CD4-positive, alpha-beta T cell treated with Interleukin-15 for 4 hours (primary cell): ENCODE measurements at places on chromosomes 4 and X.

DNA sequence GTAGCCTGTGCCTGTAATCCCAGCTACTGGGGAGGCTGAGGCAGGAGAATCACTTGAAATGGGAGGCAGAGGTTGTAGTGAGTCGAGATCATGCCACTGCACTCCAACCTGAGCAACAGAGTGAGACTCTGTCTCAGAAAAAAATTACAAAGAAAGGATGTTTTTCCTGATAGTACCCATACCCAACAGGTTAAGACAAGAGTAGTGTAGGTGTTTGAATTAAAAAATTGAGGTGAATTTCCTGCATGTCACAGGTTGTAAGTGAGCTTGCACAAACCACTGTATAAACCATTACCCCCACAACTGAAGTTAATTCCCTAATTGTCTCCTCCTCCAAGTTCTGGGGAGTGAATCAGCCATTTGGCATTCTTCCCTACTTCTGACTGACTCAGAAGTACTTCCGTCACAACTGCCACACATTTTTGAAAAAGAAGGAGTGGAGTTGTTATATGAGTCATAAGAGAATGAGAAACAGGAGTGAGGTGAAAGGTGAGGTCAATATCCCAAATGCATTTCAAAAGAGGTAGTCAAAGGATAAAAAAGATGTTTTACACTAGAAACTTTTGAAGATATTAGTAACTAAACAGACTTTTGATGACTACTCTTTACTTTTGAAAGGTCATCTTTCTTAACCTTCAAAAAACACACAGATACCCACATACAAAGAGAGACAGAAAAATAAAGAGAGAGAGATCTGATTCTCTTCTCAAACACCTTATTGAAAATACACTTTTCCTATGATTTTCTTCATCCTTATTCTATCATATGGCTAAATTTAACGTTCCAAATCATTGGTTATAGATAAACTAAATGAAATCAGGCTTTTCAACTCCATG, 134.5 kb downstream of the BTC start:
- no peak for DNase-seq

GRCh38 chr4:185987961-185988627, 80.9 kb upstream of the TLR3 start:
- DNase-seq, result no peak

DNA sequence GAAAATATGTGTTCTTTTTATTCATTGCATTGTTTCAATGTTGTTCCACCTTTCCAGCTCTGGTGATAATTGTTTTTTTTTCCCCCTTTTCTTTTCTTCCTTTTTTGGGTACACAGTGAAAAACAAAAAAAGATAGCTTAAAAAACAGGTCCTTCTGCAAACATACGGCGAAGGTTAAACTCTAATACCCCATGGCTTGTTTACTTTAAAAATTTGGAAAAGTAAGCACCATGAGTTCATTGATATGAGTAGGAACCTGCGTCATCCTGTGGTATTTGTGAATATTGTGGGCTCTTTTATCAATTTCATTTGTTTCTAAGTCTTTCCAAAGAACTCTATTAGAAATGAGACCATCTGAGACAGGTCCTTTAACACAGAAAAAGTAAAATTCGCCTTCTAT, 123.5 kb downstream of the CHRNA9 start:
- DNase-seq, result no peak

DNA sequence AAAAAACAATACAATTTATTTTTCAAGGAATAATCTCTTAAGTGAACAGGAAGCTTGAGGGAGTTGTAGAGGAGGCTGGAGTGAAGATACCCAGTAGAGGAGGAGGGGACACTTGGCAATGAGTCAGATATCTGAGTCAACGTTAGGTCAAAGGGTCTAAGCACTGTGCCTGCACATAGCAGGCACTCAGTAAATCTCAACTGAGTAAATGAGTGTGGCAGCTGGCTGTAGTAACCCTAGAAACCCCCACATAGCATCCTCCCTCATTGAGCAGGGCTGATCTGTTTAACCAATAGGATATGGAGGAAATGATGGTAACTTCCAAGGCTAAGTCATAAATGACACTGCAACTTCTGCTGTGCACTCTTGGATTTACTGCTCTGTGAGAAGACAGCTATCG, 186.0 kb upstream of the FAM241A start:
- no peak for DNase-seq

DNA sequence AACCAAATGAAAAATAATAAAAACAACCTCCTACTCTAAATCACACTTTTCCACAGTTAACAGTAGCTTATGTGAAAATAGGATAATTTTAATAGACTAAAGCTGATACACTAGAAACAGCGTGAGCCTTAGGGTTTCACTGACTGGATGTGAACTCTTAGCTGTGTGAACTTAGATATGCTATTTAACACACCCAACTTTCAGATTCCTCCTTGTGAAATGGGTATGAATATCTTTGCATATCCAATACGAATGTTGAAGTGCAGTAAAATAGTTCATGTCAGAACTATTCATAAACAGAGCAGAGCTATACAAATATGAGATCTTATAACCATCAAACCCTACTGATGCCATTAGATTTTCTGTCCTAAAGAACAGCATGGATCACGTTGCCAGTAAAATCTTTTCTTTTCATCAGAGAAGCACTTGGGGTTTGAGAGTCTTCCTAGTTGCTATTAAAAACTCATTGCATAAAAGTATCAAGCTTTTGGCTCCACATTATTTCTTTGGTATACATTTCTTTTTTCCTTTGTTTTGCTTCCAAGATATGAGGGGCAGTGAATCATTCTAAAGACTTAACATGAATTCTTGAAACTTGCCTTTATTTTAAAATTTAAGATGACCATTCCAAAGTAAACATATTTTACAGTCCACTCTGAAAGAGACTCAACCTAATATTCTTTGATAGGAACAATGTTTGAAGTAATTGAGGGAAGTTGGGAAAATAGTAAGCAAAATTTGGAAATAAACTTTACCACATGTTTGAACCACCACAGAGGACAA, 102.4 kb downstream of the CPE start:
- DNase-seq, result no peak

GRCh38 chr4:122762520-122762919, 30.0 kb downstream of the BBS12 start:
- DNase-seq, result peak; percentile 30

DNA sequence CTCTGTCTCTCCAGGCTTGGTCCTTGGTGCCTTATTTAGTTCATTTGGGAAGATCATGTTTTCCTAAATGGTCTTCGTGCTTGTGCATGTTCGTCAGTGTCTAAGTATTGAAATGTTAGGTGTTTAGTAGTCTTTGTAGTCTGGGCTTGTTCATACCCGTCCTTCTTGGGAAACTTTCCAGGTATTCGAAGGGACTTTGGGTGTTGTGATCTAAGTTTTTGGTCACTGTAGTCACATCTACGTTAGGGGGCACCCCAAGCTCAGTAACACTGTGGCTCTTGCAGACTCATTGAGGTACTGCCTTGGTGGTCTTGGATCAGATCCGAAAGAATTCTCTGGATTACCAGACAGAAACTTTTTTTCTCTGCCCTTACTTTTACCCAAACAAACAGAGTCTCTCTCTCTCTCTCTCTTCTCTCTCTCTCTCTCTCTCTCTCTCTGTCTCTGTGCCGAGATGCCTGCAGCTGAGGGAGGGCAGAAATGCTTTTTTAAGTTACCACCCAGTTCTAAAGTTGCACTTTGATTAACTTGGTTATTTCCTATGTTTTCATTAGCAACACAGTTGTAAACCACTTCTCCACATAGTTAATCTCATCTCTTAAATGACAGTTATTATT, 67.6 kb upstream of the SLC7A3 start:
- peak; percentile 2 for DNase-seq

- DNase-seq, result no peak
Observed at GRCh38 chr4:184389978-184390900, 84.1 kb downstream of the IRF2 start.

- no peak for DNase-seq
Observed at GRCh38 chr4:110915301-110915700, 292.4 kb upstream of the PITX2 start.

GRCh38 chr4:130855533-130855932, 1759.6 kb downstream of the C4orf33 start:
- DNase-seq, result no peak

DNA sequence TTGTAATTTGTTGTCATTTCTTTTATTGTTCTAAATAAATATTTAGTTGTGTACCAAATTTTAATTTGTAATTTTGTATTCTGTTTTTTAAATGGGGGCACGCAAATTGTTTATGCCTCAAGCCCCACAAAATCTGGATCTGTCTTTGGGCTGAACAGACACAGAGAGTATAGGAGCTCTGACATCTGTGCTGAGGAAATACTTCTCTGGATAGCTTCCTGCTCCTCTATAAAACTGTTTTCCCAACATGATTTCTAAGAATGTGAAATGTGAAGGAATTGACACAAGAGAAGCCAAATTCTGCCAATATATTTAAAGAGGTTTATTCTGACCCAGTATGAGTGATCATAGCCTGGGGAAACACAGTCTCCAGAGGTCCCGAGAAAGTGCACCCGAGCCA, 93.0 kb downstream of the IL13RA2 start:
- no peak for DNase-seq

GRCh38 chr4:159272273-159273140, 169.6 kb downstream of the RAPGEF2 start:
- no peak for DNase-seq

- no peak for DNase-seq
Observed at GRCh38 chr4:179372242-179372641, 1930.0 kb upstream of the AGA start.

GRCh38 chrX:103941201-103941975, 21.0 kb upstream of the TMSB15B start:
- DNase-seq, result peak; percentile 33

- no peak for DNase-seq
Observed at GRCh38 chrX:105635794-105636193, 186.5 kb upstream of the NRK start.

- DNase-seq, result no peak
Observed at GRCh38 chr4:65089666-65090065, 580.6 kb downstream of the EPHA5 start.

DNA sequence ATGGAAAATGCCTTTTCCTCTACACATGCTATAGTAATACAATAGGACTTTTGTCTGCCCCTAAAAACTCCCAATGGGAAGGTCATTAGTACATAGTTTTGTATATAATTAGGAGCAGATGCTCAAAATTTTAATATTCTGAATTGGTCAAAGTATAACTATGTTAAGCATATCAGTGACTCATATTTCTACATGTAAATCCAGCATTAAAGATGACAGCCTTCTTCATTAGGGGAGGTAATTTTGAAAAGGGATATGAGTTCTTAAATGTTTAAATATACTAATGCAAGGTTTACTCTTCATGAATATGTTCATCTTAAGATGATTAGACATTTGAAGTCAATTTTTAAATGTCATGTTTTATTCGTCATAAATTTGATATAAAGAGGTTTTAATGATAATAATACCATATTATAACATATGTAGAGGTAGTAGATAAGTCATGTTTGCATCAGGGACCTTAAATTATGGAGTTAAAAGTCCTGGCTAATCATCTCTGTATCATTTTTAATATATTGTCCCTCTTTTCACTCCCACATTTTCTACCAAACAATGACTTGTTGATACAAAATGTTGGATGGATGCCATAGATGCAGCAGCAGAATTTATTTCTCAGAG, 218.8 kb downstream of the STPG2 start:
- no peak for DNase-seq

- no peak for DNase-seq
Observed at GRCh38 chr4:15162465-15163283, 160.4 kb downstream of the CPEB2 start.

DNA sequence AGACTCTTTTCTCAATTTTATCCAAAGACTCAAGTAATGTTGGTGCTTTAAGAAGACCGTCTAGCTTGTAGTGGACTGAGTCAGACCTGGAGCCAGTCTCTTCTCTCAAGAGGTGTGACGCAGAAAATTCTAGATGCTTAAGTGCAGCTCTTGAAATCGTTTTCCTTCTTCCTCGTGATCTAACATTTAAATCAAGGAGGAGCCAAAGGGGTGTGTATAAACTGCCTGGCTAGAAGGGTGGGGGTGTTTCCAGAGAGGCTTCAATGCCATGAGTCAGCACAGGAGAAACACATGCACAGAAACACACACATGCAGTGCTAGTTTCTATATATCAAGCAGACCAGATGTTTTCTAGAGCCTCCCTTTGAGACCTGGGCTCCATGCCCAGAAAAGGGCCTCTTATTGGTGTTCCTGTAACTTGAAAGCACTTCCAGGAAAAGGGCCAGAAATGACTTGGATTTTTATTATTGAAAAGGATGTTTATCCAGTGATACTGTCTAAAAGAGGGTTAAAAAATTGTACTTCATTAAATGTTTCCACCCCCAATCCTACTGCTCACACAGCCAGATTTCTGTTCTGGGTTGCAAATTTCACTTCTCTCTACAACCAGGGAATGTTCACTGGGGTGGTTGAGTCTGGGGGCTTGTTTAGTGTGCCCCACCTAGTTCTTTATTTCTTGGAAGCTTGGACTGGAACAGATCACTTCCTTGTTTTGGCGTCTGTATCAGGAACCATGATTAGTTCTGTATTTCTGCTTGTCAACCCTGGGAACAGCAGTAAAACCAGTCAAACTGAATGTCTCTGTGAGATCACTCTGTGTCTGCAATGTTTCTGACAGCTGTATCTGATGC, at the start of gene CLIC2:
TSS of gene CLIC2 (minus strand) at position 129 of the 851 bp plus-strand sequence. CDS start 187 bp downstream, outside the sequence.
- DNase-seq, result no peak

GRCh38 chrX:16113978-16114565, 9.3 kb upstream of the GRPR start:
- no peak for DNase-seq

- peak; percentile 53 for DNase-seq
Observed at GRCh38 chr4:3044870-3045819, 29.2 kb downstream of the HTT-AS start.

GRCh38 chrX:129980540-129981199, 1.8 kb upstream of the BCORL1 start:
- DNase-seq, result no peak

GRCh38 chr4:51842167-51842553, 793 bp upstream of the DCUN1D4 start:
- DNase-seq, result no peak

- DNase-seq, result no peak
Observed at GRCh38 chr4:87017580-87018342, 83.0 kb downstream of the AFF1 start.

DNA sequence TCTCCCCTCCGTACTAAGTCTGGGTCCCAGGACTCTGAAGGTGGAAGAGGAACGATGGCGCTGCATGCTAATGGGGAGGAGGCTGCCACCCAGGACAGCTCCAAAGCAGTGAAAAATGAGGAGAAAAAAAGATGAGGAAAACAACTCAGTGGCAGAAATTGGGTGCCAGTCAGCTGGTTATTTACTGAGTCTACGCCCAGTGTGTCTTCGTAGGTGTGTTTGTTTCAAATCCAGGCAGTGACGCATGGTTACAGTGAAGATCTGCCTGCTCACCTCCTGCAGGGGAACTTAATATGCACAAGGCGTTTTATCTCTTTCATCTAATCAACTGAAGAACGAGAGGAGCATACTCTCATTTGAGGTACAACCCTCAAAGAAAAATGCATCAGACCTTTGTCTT, 70.9 kb upstream of the FBXW7 start:
- peak; percentile 21 for DNase-seq
